Breast epithelium (tissue), 4 donors: ENCODE measurements at places on chromosomes 3 and 15. TPM values are rescaled to one million over a fixed set of nuclear protein-coding genes. Genes with fewer than 3 reads are reported as not detected.

DNA sequence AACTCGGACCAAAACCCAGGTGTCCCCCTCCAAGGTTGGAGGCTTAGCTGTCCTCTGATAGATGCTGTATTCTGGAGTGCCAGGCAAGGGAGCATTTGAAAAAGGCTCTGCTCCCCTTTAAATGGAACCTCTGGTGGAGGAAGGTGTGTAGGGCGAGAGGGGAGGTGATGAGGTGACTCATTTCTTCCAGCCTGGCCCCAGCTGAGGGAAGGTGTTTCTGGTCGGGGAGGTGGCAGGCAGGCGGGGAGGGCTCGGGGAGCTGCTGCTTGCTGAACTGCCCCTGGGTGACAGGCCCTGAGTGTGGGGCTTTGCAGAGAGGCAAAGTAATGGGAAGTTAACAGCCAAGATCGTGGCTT, 18.8 kb downstream of the PSTPIP1 start:
- H3K27ac ChIP-seq = no peak overlapping the region
- no peak overlapping the region for H3K4me3 ChIP-seq
- no peaks in the 10 kb centered on the region for H3K27me3 ChIP-seq
- H3K4me1 ChIP-seq = no peaks in the 10 kb centered on the region
- DNase-seq = no peak

- DNase-seq = no peak
- H3K36me3 ChIP-seq = no peaks in the 10 kb centered on the region
- no peaks in the 10 kb centered on the region for H3K27me3 ChIP-seq
- H3K4me1 ChIP-seq = no peaks in the 10 kb centered on the region
Measured at GRCh38 chr3:128318275-128318941, 148.3 kb downstream of the DNAJB8 start.

DNA sequence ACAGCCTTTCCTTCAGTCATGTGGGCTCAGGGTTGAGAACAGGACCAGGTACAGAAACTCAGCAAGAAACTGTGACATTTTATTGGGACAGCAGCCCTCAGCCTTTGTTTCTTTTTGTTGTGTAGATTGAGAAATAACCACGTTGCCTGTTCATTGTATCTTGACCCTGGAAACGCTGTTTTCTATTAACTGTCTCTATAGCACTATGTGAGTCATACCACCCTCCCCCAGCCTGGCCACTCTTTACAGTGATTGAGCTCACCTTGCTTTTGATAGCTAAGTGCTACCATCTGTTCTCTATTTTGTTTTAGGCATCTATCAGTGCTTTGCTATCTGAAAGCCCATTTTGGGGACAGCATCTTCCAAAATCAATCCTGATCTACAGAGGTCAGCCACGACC, 127.9 kb downstream of the CD47 start:
- no peak for DNase-seq
- H3K4me1 ChIP-seq = peaks cover 4% of the 10 kb centered on the region
- no peak overlapping the region for H3K4me3 ChIP-seq
- H3K27me3 ChIP-seq = no peaks in the 10 kb centered on the region

GRCh38 chr15:28895146-28895545, 9.4 kb downstream of the APBA2 start:
- H3K27ac ChIP-seq = no peak overlapping the region
- DNase-seq = no peak
- H3K4me1 ChIP-seq = no peaks in the 10 kb centered on the region

DNA sequence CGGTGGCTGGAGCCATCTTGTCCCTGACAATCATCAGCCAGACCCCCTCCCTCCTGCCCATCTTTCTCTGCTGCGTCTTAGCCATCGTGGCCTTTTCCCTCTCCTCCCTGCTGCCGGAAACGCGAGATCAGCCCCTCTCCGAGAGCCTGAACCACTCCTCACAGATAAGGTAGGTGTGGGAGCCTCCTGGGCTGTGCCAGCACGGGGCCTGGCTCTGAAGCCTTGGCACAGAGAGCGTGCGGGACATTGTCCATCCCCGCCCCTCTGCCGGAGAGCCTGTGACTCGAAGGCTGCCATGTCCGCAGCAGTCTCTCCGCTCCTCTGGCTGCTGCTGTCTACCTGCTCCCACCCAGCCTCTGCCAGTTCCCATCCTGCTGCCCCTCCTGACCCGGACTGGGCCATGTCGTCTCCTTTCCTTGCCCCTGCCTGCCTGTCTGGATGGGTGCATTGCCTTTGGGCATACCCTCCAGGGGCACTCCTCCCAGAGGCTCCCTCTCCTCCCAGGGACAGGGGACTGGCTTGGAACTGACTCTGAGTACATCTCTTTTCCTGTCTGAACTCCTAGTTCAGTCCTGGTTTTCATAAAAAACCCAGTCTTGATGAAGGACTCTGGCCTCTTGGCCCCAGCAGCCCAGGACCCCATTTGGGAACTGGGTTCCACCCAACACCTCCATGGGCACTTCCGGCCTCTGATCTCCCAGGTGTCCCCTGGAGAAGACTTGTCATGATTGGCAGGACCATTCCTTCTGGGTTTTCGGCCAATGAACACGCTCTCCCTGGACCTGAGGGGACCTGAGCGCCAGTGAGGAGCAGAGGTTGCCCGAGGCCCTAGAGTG, 30.0 kb upstream of the XYLB start:
- no peaks in the 10 kb centered on the region for H3K27me3 ChIP-seq
- H3K27ac ChIP-seq = no peak overlapping the region
- no peak for DNase-seq
- no peak overlapping the region for H3K4me3 ChIP-seq
- H3K4me1 ChIP-seq = no peaks in the 10 kb centered on the region

GRCh38 chr3:182794455-182795388, 1.4 kb downstream of the ATP11B start:
- H3K27ac ChIP-seq = peak overlapping the region; percentile 95
- no peaks in the 10 kb centered on the region for H3K27me3 ChIP-seq
- DNase-seq = no peak
- H3K36me3 ChIP-seq = no peaks in the 10 kb centered on the region
- peak overlapping the region; percentile 73 for H3K4me3 ChIP-seq

DNA sequence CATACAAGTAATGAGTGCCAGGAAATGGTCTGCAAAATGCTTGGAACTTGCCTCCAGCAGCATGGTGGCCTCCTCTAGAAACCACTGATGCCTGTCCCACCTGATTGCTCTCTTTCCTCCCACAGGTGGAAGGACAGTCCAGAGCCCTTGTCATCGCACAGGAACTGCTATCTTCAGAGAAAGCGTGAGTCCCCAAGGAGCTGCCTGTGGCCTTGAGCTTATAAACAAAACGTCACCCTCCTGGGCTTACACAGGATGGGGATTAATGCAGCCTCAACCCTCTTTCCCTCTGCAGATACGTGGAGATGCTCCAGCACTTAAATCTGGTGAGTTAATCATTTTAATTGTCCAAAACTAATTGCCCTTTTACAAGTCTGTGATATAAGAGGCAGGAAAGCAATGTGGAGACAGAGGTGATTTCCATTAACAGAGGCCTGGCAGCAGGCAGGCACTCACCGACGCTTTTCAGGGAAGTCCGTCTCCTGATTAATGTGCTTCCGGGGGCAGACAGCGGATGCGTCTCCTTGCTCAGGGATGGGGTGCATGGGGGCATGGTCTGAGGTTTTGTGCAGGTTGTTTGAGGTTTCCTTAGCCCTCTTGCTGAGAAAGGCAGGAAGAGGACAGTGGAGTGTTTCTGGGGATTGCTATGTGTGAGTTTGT, 61.8 kb downstream of the FGD5 start:
- H3K27me3 ChIP-seq = no peaks in the 10 kb centered on the region
- H3K4me3 ChIP-seq = no peak overlapping the region
- no peaks in the 10 kb centered on the region for H3K36me3 ChIP-seq
- no peaks in the 10 kb centered on the region for H3K4me1 ChIP-seq
- DNase-seq = no peak

DNA sequence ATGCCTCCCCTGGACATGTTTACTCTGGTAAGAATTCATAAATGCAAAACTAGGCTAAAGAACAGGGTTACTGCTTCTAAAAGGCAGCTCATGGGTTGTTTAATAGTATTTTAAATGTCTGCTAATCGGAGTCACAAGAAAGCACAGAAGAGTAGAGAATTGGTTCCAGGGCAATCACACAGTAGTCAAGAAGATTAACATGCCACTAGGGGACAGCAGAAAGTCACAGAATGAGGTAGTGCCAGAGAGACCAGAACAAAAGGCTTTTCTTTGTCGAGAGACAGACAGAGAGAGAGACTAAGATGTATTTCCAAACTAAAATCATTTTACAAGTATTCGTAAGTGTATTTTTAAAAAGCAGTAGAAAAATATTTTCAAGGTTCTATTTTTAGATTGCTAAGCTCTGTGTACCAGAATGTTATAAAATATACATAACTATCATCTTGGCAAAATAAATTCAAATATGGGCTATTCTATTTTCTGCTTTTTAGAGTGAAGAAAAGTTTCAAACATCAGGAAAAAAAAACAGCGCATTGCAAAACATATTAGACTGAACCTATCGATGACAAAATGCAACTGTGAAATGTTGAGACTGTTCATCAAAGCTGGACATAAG, 78.3 kb upstream of the CDIN1 start:
- no peaks in the 10 kb centered on the region for H3K36me3 ChIP-seq
- no peak overlapping the region for H3K27ac ChIP-seq
- H3K4me3 ChIP-seq = no peak overlapping the region
- DNase-seq = no peak

- no peaks in the 10 kb centered on the region for H3K27me3 ChIP-seq
- no peaks in the 10 kb centered on the region for H3K36me3 ChIP-seq
- peak within 1 kb of the TSS; percentile 94 for H3K4me3 ChIP-seq
- DNase-seq = peak; percentile 41
- peak within 1 kb of the TSS; percentile 94 for H3K27ac ChIP-seq
Measured at GRCh38 chr15:56243163-56244037, at the start of gene RFX7. RFX7 (minus strand) TSS chr15:56243879; CDS start chr15:56243285, 594 bp downstream.

DNA sequence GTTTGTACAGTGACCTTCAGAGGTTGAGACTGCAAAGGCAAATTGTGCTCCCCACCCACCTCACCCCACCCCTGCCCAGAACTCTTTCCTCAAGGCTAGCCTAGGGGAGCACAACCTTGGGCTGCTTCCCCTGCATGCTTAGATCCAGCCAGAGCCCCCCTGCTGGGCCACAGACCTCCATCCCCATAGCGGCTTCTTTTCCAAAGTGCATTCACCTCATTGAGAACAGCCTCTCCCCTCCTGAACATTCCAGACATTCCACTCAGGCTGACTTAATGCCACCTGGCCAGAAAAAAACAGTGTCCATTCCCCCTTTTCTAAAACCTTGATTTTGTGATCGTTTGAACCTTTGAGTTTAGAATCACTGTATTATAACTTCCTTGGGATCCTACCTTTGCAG, 124.4 kb upstream of the TOPAZ1 start:
- no peak for DNase-seq
- no peaks in the 10 kb centered on the region for H3K36me3 ChIP-seq
- H3K27ac ChIP-seq = no peak overlapping the region
- no peaks in the 10 kb centered on the region for H3K4me1 ChIP-seq
- H3K4me3 ChIP-seq = no peak overlapping the region

- H3K36me3 ChIP-seq = no peaks in the 10 kb centered on the region
- H3K4me1 ChIP-seq = no peaks in the 10 kb centered on the region
- H3K27ac ChIP-seq = no peak overlapping the region
- H3K4me3 ChIP-seq = no peak overlapping the region
- no peak for DNase-seq
- H3K27me3 ChIP-seq = no peaks in the 10 kb centered on the region
Measured at GRCh38 chr3:57694146-57694545, 1.3 kb upstream of the DENND6A start.

- H3K27me3 ChIP-seq = no peaks in the 10 kb centered on the region
- no peak for DNase-seq
- no peaks in the 10 kb centered on the region for H3K4me1 ChIP-seq
- H3K4me3 ChIP-seq = no peak overlapping the region
Measured at GRCh38 chr3:134066651-134067530, 37.2 kb upstream of the SLCO2A1 start.

GRCh38 chr3:45943207-45943846, at the start of gene CXCR6:
CXCR6 (plus strand) TSS chr3:45943464; CDS start chr3:45946482, 3,018 bp downstream.
- H3K27ac ChIP-seq = no peak within 1 kb of the TSS
- DNase-seq = no peak
- no peak within 1 kb of the TSS for H3K4me3 ChIP-seq

GRCh38 chr15:43775411-43775965, 1.3 kb downstream of the ELL3 start:
- DNase-seq = peak; percentile 69
- H3K27ac ChIP-seq = peak overlapping the region; percentile 94
- no peak overlapping the region for H3K4me3 ChIP-seq
- H3K27me3 ChIP-seq = no peaks in the 10 kb centered on the region
- no peaks in the 10 kb centered on the region for H3K36me3 ChIP-seq

DNA sequence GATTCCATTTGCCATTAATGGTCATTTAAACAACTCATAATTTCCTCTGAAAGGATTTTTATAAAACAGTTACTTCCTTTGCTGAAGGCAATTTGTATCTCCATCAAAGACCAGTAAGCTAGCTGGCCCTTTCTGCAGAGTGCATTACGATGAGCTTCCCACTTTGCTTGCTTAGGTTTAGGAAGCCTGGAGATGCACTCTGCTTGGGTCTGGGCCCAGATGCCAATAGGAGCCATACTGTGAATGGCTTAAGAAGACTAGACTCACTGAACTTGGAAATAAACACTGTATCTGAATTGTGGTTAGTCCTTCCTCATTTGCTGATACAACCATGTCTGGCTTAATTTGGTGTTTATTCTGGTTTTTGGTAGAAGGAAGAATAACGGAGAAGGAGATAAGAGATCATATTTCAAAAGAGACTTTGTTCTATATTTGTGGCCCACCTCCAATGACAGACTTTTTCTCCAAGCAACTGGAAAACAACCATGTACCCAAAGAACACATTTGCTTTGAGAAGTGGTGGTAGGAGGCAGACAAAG, 38.1 kb downstream of the OXNAD1 start:
- H3K4me3 ChIP-seq = no peak overlapping the region
- no peaks in the 10 kb centered on the region for H3K4me1 ChIP-seq
- DNase-seq = no peak
- H3K27me3 ChIP-seq = no peaks in the 10 kb centered on the region
- H3K36me3 ChIP-seq = no peaks in the 10 kb centered on the region

GRCh38 chr3:169493521-169494141, 169.9 kb downstream of the MECOM start:
- DNase-seq = no peak
- H3K27me3 ChIP-seq = no peaks in the 10 kb centered on the region
- no peaks in the 10 kb centered on the region for H3K4me1 ChIP-seq
- H3K4me3 ChIP-seq = no peak overlapping the region
- H3K27ac ChIP-seq = no peak overlapping the region

- no peak overlapping the region for H3K4me3 ChIP-seq
- no peaks in the 10 kb centered on the region for H3K27me3 ChIP-seq
- H3K27ac ChIP-seq = no peak overlapping the region
- no peaks in the 10 kb centered on the region for H3K36me3 ChIP-seq
Measured at GRCh38 chr3:194938845-194939531, 253.3 kb downstream of the FAM43A start.

Gene KIF15
- total RNA-seq = 0.73 TPM

Gene BAHD1
- total RNA-seq = 9.9 TPM

Gene TLR9
- total RNA-seq = 0.29 TPM

Gene GATM
- 22.8 TPM for total RNA-seq

Gene RLBP1
- not detected for total RNA-seq

Gene LRRC2
- total RNA-seq = 13.8 TPM

Gene CHST14
- 10.8 TPM for total RNA-seq

Gene ARL14
- total RNA-seq = not detected

Gene NKIRAS1
- total RNA-seq = 15.7 TPM

Gene ROPN1B
- total RNA-seq = 17.7 TPM

Gene TMC3
- total RNA-seq = 0.15 TPM

Gene KNL1
- total RNA-seq = 1.8 TPM

Gene TMIE
- not detected for total RNA-seq

Gene TUSC7
- not detected for total RNA-seq

Gene RAB27A
- 21.3 TPM for total RNA-seq

Gene HYAL1
- total RNA-seq = 3.5 TPM

Gene KPNA4
- total RNA-seq = 39.2 TPM

Gene AGTR1
- total RNA-seq = 77.9 TPM

Gene CGNL1
- 18.4 TPM for total RNA-seq

Gene POLR2H
- 101 TPM for total RNA-seq

Gene CADM2
- 2.3 TPM for total RNA-seq
